Left hindlimb (tissue), 1 donor: ENCODE measurements at places on chromosomes 1 and 21.
A peak's percentile ranks its signal among the peaks of the same experiment; 100 is the strongest.

DNA sequence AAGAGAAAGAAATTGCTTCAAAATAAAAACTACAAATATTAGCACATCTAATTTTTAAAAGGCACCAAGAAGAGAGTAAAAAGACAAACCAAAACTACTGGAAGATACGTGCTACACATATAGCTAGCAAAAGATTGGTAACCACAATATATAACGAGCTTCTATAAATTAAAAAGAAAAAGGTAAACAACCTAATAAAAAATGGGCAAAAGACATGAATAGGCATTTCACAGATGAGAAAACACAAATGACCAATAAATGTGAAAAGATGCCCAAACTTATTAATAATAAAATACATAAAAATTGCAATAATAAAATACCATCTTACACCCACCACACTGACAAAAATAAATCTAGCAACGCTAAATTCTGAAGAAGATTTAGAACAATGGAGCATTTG is 26.2 kb downstream of the LEMD1 start:
- no peak for DNase-seq

- DNase-seq = no peak
These were observed 55.4 kb downstream of the HNRNPR start for GRCh38 chr1:23288671-23289070.

GRCh38 chr1:33060579-33061083 is 20.3 kb upstream of the AZIN2 start:
- peak; percentile 90 for DNase-seq

DNA sequence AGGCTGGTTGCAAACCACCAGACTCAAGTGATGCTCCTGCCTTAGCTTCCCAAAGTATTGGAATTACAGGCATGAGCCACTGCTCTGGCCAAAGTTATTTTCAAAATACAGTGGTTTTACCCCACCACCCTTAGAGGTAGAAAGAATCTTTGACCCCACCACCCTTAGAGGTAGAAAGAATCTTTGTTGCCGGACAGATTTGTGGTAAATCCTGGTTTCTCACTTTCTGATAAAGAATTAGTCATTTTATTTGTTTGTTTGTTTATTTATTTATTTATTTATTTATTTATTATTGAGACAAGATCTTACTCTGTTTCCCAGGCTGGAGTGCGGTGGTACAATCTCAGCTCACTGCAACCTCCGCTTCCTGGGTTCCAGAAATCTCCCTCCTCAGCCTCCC is 55.9 kb downstream of the NFIA start:
- no peak for DNase-seq

DNA sequence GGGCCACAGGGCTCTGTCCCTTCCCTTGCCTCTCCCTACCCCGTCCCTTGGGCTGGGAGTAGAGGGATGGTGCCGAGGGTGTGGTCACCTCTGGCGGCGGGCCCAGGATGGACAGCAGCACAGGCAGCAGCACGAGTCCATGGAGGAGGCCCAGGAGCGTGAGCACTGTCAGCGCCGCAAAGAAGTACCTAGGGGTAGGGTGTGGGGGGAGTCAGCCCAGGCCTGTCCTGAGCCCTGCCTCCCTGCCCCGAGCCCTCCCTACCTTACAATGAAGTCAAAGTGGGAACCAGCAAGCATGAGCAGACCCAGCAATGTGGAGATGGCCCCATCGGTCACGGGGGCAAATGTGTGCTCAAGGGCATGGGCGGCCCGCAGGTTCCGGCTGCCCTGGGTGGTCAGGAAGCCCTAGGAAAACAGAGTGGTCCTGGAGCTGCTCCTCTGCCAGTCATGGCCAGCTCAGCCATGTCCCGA is 14.7 kb downstream of the BTBD19 start:
- DNase-seq = peak; percentile 30

DNA sequence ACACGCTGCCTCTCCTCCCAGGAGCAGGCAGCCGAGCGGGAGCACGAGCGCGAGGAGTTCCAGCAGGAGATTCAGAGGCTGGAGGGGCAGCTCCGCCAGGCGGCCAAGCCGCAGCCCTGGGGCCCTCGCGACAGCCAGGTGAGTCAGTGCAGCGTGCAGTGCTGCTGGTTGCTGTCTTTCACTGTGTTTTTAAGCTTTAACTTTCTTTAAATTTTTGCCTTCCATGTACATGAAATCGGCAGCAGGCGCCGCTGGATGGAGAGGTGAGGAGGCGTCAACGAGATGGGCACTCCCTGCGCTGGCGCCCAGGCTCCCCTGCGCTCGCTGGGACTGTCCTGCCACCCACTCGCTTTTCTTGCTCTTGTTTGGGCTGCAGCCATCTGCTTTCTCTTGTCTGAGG is 60.7 kb upstream of the DIP2A start:
- DNase-seq = no peak

GRCh38 chr1:198919667-198920398 is 281.0 kb downstream of the PTPRC start:
- DNase-seq = no peak

- DNase-seq = no peak
These were observed 64.4 kb downstream of the KCTD3 start for GRCh38 chr1:215631489-215631888.

- DNase-seq = no peak
These were observed 213.7 kb upstream of the HOOK1 start for GRCh38 chr1:59601041-59601441.

DNA sequence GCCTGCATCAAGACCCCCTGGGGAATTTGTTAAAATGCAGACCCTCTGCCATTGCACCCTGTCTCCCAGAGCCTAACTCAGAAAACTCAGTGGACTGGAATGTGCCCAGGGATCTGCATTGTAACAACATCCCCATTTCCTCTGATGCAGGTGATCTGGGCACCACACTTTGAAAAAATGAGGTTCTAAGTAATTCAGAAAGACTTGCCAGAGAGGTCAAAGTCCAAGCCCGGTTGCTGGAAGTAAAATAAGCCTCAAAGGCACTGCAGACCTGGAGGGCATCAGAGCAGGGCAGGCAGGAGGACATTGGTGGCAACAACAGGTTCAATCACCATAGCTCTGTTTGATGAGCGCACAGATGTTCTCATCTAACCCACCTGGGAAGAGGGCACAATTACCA is 90.7 kb downstream of the SYT2 start:
- DNase-seq = no peak

DNA sequence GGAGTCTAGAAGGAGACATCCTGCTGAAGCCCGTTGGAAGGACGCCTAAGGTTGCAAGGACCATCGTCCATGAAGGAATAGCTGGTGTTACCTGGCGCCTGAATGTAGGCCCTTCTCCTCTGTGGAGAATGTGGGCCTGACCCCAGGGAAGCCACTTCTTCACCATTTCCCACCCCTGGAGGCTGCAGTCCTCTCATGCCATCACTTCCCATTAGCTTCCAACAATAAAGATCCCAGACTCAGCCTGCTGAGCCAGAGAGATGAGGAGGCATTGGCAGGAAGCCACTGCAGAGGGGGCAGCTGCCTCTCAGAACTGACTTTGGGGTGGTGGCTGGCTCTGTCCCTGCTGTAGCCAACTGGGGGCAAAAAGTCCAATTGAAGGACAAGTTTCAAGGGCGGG is 21.3 kb upstream of the KCNE2 start:
- no peak for DNase-seq

DNA sequence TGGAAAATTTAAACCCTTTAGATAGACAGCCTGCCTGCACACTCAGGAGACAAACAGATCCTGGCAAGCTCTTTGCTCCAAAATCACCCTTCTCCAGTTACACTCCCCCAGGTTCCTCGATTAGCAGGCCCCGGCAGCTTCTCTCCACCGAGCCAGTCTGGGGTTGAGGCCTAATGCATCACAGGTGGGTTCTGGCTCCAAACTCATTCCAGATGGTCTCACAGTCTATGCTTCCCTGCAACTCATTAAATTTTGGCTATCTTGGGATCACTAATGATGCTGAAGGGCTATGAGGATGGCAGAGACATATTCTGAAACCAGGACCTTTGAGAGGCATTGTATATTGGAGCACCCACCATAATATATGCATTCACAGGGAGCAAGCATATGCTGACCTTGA is 559.8 kb upstream of the USP24 start:
- DNase-seq = no peak

DNA sequence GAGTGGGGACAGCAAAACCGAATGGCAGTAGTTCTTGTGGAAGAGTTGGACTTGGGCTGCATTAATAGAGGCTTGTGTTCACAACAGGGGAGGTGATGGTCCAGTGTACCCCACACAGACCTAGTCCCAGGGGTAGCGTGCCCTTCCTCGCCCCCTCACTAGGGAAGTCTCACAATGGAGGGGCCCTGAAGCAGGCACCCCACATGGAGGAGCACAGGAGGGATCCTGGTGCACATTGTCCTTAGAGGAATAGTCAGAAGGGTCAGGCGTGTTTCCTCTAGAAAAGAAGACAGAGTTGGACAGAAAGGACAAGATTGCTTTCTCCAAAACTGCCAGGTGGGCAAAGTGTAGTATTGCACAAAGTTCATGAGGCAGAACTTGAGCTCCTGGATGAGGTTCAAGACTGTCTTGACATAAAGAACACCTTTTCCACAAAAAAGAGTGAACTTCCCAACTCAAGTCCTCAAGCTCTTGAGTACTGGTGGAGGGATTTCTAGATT is 23.3 kb downstream of the ETNK2 start:
- DNase-seq = no peak

GRCh38 chr1:150775276-150775675 is 9.7 kb upstream of the CTSS start:
- DNase-seq = no peak

GRCh38 chr21:28537371-28538079 is 455.2 kb downstream of the LTN1 start:
- DNase-seq = no peak

DNA sequence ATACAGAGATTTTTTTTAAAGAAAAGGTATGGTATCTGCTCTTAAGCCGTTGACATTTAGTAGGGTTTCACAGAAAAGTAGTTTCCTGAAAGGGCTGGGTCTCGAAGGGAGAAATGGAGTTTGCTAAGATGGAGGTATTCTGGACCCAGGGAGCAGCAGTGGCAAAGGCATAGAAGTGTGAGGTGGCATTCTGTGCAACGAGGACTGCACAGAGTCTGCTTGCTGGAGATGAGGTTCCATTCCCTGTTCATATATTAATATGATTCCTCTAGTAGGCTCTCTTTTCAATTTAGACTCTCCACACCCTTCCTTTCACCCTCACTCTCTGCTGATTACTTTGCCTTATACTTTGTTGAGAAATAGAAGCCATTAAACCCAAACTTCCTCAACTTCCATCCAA is 38.5 kb upstream of the PODN start:
- DNase-seq = no peak

DNA sequence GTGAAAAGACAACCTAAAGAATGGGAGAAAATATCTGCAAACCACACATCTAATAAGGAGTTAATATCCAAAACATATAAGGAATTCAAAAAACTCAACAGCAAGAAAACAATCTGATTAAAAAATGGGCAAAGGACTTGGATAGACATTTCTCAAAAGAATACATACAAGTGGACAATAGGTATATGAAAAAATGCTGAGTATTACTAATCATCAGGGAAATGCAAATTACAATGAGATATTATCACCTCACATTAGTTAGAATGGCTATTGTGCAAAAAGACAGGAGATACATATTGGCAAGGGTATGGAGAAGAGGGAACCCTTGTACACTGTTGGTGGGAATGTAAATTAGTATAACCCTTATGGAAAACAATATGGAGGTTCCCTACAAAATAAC is 44.9 kb downstream of the TRMT1L start:
- no peak for DNase-seq

DNA sequence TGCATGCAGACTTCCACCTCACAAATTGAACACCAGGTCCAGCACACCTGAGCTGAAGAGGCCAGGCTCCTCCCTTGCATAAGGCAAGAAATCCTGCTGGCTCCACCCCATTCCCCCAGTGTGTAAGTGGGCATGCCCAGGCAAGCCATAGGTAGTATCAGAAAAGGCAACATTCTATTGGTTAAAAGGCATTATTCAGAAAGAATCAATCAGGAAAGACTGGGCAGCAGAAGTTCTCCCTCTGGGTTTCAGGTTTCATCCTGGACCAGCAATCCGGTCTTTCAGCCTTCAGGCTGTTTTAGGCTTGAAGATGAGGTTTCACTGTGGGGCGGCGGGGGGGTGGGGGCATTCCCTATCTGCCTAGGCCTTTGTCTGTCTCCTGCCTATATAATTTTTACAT is 42.0 kb upstream of the LHX8 start:
- no peak for DNase-seq

GRCh38 chr1:151133018-151133806 is 13.2 kb downstream of the SEMA6C start:
- peak; percentile 43 for DNase-seq

GRCh38 chr21:27536319-27536718 is 569.4 kb upstream of the ADAMTS5 start:
- no peak for DNase-seq

DNA sequence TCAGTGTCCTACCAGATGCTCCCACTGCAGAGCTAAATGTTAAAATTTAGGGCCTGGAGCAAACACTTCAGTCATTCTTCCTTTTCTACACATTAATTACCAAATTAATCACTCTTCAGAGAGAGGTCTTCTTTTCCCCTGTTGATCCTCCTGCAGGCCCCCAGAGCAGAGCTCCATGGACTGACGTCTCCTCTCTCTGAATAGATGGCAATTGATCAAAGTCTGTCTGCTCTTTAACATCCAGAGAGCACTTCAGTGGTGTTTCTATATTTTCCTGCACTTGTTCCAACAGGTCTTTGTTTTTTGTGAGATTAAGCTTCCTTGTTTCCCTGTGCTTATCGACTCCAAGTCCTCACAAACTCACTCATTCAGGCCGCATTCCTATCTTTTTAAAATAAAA is 239.3 kb downstream of the SIPA1L2 start:
- no peak for DNase-seq
